ENCODE measurements at places on chromosomes 5 and 9. TPM values are rescaled to one million over a fixed set of nuclear protein-coding genes. Genes with fewer than 3 reads are reported as not detected.
A peak's percentile ranks its signal among the peaks of the same experiment; 100 is the strongest.

The THBS4 gene
- 8.1 TPM for total RNA-seq

DNA sequence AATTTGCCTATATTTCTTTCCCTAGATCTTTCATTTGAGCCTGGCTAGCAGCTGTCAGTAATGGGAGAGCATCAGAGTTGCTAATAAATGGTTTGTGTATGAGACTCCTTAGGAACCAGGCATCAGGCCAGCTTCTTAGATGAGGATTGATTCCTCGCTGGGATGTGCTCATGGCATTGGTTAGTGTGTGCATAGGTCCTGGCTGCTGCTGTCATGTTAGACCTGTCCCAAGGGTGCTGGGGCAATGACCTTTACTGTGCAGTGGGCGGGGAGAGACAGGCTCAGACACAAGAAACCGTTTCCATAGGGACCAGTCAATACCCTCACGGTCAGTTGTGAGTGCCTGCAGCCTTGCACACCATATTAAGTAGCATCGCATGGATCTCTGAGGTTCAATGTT is 112.3 kb upstream of the NR3C1 start:
- no peaks in the 10 kb centered on the region for H3K36me3 ChIP-seq
- H3K27me3 ChIP-seq, result no peaks in the 10 kb centered on the region
- no peak for DNase-seq

- H3K4me1 ChIP-seq, result peaks cover 48% of the 10 kb centered on the region
- H3K27ac ChIP-seq, result peak overlapping the region; percentile 87
- DNase-seq, result peak; percentile 72
- H3K4me3 ChIP-seq, result peak overlapping the region; percentile 2
- 0 out of 2 replicates have a peak, but pooled peaks cover 5% of the 10 kb centered on the region for H3K36me3 ChIP-seq
Observed at GRCh38 chr9:110744715-110745384, 76.3 kb downstream of the MUSK start.

GRCh38 chr5:140372971-140373487 is 13.0 kb downstream of the SLC4A9 start:
- no peaks in the 10 kb centered on the region for H3K27me3 ChIP-seq
- H3K4me1 ChIP-seq, result no peaks in the 10 kb centered on the region
- peak; percentile 56 for DNase-seq
- H3K4me3 ChIP-seq, result no peak overlapping the region

The CARTPT gene
- not detected for total RNA-seq

The PDCD1LG2 gene
- 1.4 TPM for total RNA-seq

- H3K4me3 ChIP-seq, result no peak overlapping the region
- no peak overlapping the region for H3K27ac ChIP-seq
- no peak for DNase-seq
- H3K27me3 ChIP-seq, result no peaks in the 10 kb centered on the region
- peaks cover 12% of the 10 kb centered on the region for H3K4me1 ChIP-seq
Observed at GRCh38 chr9:94656200-94656599, 16.9 kb upstream of the FBP1 start.

DNA sequence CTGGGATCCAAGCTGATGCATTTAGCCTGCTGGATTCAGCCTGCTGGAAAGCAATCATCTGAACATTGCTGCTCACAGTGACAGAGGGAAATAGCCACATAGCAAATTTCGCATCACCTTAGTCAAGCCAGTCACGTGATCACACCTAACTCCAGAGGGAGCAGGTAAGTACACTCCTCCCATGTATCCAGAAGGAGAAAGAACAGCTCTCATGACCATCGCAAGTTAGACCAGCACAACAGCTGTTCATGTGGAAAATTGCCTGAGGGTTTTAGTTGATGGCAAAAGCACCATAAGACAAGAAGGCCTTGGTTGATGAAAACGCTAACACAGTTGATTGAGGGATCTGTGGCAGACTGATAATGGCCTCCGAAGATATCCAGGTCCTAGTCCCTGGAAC is 34.2 kb upstream of the MYO10 start:
- no peaks in the 10 kb centered on the region for H3K4me1 ChIP-seq
- DNase-seq, result no peak
- no peaks in the 10 kb centered on the region for H3K36me3 ChIP-seq
- no peaks in the 10 kb centered on the region for H3K27me3 ChIP-seq

- no peaks in the 10 kb centered on the region for H3K36me3 ChIP-seq
- peaks cover 19% of the 10 kb centered on the region for H3K27me3 ChIP-seq
- no peak overlapping the region for H3K4me3 ChIP-seq
- H3K27ac ChIP-seq, result no peak overlapping the region
Observed at GRCh38 chr5:31346896-31347551, 153.5 kb downstream of the CDH6 start.

- no peaks in the 10 kb centered on the region for H3K27me3 ChIP-seq
- H3K27ac ChIP-seq, result no peak overlapping the region
- peaks cover 38% of the 10 kb centered on the region for H3K4me1 ChIP-seq
Observed at GRCh38 chr5:169805527-169805934, 168.5 kb downstream of the DOCK2 start.

DNA sequence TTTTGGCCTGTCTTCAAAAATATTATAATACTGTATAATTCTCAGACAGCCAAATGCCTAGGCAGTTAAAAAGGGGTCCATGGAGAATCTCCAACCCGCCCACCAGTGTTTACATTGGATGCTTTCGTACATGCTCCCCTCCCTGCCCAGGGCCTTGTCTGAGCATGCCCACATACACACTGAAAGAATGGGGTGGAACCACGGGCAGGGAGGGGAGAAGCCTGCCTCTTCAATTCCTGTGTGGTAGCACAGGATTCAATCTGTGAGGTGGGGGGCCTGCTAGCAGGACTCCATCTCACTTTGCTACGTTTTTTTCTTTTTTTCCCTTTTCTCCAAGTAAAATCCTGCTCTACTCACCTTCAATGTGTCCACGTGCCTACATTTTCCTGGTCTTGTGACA is 314.7 kb upstream of the GRAMD2B start:
- no peaks in the 10 kb centered on the region for H3K4me1 ChIP-seq
- DNase-seq, result no peak

- H3K36me3 ChIP-seq, result peaks cover 26% of the 10 kb centered on the region
- H3K4me3 ChIP-seq, result no peak overlapping the region
- H3K27me3 ChIP-seq, result no peaks in the 10 kb centered on the region
- no peak for DNase-seq
- H3K4me1 ChIP-seq, result no peaks in the 10 kb centered on the region
Observed at GRCh38 chr5:157793301-157793700, 49.8 kb downstream of the LSM11 start.

- no peak for DNase-seq
- peaks cover 32% of the 10 kb centered on the region for H3K4me1 ChIP-seq
- H3K27me3 ChIP-seq, result no peaks in the 10 kb centered on the region
- no peak overlapping the region for H3K27ac ChIP-seq
- H3K4me3 ChIP-seq, result peak overlapping the region; percentile 78
Observed at GRCh38 chr5:160310552-160311295, 1.6 kb downstream of the CCNJL start.

- no peak for DNase-seq
- no peak overlapping the region for H3K4me3 ChIP-seq
- H3K27me3 ChIP-seq, result no peaks in the 10 kb centered on the region
- H3K36me3 ChIP-seq, result no peaks in the 10 kb centered on the region
- no peak overlapping the region for H3K27ac ChIP-seq
Observed at GRCh38 chr9:87447547-87448432, 49.9 kb upstream of the DAPK1 start.

DNA sequence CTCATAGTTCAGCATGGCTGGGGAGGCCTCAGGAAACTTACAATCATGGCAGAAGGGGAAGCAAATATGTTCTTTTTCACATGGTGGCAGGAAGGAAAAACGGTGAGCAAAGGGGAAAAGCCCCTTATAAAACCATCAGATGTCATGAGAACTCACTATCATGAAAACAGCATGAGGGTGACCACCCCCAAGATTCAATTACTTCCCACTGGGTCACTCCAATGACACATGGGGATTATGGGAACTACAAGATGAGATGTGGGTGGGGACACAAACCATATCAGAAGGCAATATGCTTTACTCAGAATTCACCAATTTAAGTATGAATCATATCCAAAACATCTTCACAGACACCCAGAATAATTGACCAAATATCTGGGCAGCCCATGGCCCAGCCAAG is 19.7 kb downstream of the MAT2B start:
- no peak for DNase-seq
- no peaks in the 10 kb centered on the region for H3K36me3 ChIP-seq

The KLHL3 gene
- total RNA-seq, result 13.6 TPM

- peak overlapping the region; percentile 61 for H3K27ac ChIP-seq
- H3K4me1 ChIP-seq, result peaks cover 21% of the 10 kb centered on the region
- peaks cover 8% of the 10 kb centered on the region for H3K36me3 ChIP-seq
- no peaks in the 10 kb centered on the region for H3K27me3 ChIP-seq
- peak; percentile 77 for DNase-seq
Observed at GRCh38 chr5:95773335-95774059, 42.4 kb downstream of the RHOBTB3 start.

The PCDHGA10 gene
- total RNA-seq, result 0.13 TPM

The ADAMTS2 gene
- not detected for total RNA-seq

The NEURL1B gene
- total RNA-seq, result 20.4 TPM

DNA sequence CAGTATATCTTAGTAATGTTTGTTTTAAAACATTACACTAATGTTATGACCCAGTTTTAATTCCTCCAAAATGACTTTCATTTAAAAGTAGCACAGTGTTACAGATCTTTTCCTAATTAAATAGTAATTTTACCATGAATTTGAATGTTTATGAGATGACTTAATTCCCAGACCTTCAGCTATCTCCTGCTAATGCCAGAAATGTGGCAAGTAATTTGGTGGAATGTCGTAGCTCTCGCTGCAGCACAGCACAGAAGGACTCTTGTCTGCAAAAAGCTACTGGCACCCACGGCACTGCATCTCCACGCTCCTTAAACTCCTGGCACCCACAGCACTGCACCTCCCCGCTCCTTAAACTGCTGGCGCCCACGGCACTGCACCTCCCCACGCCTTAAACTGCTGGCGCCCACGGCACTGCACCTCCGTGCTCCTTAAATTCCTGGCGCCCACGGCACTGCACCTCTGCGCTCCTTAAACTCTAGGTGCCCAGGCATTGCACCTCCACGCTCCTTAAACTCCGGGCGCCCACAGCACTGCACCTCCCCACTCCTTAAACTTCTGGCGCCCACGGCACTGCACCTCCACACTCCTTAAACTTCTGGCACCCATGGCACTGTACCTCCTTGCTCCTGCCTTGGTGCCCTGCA is 163.1 kb downstream of the CDK5RAP2 start:
- no peaks in the 10 kb centered on the region for H3K4me1 ChIP-seq
- no peak overlapping the region for H3K27ac ChIP-seq
- no peak for DNase-seq

GRCh38 chr9:14308853-14309145 is 5.1 kb downstream of the NFIB start:
- no peak for DNase-seq
- H3K27ac ChIP-seq, result no peak overlapping the region
- peaks cover 4% of the 10 kb centered on the region for H3K36me3 ChIP-seq
- no peaks in the 10 kb centered on the region for H3K27me3 ChIP-seq
- peaks cover 21% of the 10 kb centered on the region for H3K4me1 ChIP-seq

DNA sequence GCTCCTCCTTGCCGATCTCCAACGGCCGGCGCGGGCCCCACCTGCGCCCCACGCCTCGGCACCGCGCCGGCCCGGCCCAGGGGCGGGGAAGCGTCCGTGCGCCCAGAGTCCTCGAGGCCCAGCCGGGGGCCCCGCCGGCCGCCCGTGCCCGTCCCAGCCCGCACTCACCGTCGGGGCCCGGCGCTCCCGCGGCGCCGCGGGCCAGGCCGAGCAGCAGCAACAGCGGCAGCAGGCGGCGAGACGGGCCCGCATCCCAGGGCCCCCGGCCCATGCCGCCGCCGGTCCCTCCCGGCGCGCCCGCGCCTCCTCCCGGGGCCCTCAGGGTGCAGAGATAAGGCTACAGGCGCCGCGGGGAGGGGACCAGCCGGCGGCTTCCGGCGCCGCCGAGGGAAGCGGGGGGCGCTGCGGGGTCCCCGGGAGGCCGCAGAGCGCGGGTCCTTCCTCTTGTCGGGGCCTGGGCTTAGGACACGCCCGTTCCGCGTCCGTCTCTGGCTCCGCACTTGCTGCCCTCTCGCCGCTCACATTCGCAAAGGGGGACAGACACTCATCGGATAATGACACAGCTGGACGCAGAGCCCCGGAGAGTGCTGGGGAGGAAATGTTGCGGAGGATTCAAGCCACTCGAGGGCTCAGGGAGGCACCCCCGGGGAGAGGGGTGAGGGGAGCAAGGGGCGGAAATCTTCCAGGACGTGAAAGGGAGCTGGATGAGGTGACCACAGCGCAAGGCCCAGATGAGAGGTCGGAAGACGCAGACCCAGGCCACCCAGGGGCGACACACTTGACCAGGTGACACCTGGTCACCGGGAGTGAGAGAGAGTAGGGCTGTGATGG is at the start of gene SUSD1:
TSS of gene SUSD1 (minus strand) at position 333 of the 831 bp plus-strand sequence. CDS start at position 271, 62 bp downstream.
- peaks cover 63% of the 10 kb centered on the region for H3K4me1 ChIP-seq
- no peaks in the 10 kb centered on the region for H3K27me3 ChIP-seq
- peak within 1 kb of the TSS; percentile 86 for H3K27ac ChIP-seq
- peak within 1 kb of the TSS; percentile 84 for H3K4me3 ChIP-seq
- DNase-seq, result peak; percentile 48
- peaks cover 8% of the 10 kb centered on the region for H3K36me3 ChIP-seq

The PRDM9 gene
- not detected for total RNA-seq

All from PC-9 (cell line).